ENCODE measurements at places on chromosomes 5 and 9.

- DNase-seq = no peak
Measured at GRCh38 chr5:15702102-15702501, 202.1 kb downstream of the FBXL7 start.

- no peak for DNase-seq
Measured at GRCh38 chr5:14081791-14082190, 61.4 kb upstream of the TRIO start.

DNA sequence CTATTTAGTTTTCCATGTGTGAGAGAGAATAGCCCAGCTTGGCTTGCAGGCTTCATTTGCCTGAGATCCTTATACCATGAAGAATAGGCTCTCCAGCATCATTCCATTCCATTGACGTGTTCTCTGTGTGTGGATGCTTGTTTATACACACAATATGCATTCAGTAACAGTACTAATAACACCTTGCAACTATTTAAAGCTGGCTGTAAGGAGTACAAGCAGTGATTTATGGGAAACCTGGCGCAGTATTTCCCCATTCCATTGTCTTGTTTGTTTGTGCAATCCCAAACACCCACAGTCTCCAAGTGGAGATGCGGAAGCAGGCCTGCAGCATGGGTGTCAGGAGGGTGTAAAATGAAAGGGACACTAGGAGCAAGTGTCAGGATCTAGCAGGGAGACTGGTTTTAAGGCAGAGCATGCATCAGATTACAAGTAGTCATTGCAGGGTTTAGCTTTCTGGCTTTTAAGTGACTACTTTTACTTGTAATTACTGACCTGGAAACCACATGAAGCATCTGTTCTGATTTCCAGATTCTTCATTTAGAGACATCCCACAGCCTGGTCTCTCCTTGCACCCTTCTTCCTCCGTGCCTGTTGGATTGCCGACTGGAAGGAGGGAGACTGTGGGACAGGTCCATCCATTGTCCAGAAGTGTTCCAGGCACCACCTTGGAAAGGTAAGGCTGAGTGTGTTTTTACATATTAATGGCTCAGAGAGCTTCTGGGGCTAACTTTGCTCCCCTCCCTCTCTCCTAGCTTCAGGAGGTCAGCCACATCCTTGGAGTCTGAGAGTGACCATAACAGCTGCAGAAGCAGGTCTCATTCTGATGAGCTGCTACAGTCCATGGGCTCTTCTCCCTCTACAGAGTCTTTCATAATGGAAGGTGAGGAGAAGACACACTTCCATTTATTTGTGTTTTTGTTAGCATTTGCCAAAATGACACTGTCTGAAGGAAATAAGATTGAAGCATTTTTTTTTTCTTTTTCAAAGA is 241.6 kb downstream of the ARHGEF28 start:
- DNase-seq = no peak

DNA sequence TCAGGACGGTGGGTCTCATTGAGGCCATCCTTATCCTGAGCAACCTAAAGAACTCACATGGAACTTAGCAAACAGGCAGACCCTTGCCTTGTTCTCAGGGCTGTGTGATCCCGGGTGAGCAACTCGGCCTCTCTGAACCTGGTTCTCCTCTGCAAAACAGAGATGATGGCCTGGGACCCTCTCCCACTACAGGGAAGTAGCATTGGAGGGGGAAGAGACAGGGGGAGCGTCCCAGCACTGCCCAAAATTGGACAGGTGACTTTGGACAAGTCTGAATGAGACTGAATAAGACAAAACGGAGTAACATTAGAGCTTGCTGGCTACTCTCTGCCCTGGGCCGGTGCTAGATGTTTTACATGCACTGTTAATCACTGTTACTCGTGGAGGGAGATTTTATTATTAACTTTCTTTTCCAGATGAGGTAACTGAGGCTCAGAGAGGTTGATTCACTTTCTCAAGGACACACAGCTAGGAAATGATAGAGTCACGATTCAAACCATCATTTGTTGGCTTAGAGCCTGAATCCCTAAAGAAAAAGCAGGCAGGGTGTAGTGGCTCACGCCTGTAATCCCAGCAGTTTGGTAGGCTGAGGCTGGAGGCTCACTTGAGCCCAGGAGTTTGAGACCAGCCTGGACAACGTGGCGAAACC is 136.4 kb downstream of the C9orf50 start:
- DNase-seq = no peak

DNA sequence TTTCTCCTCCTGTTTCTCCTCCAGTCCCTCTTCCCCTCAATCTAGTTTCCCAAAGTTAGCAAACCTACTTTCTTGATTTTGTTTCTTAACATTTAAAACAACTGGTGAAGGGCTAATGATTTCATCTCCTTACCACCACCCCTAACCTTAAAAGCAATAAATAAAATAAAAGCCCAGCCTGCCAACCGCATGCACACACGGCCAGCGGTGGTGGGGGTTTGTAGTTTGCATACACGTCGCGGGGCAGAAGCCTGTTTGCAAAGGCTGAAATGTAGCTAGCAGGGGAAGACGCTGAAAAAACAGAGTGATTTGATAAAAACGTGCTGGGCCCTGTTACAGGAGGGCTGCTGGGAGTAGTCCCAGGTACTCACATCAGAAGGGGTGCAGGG is 1.9 kb upstream of the DMRT2 start:
- no peak for DNase-seq

GRCh38 chr5:168327019-168327421 is 35.6 kb downstream of the WWC1 start:
- DNase-seq = no peak

All from stimulated activated CD8-positive, alpha-beta memory T cell treated with anti-CD3 and anti-CD28 coated beads, Interleukin-7, amount 100 ng/mL, for 4 hours (primary cell).